DMS 273 treated with DMSO at 0.1 percent for 48 hours (cell line): ENCODE measurements at places on chromosomes 1 and 21.

DNA sequence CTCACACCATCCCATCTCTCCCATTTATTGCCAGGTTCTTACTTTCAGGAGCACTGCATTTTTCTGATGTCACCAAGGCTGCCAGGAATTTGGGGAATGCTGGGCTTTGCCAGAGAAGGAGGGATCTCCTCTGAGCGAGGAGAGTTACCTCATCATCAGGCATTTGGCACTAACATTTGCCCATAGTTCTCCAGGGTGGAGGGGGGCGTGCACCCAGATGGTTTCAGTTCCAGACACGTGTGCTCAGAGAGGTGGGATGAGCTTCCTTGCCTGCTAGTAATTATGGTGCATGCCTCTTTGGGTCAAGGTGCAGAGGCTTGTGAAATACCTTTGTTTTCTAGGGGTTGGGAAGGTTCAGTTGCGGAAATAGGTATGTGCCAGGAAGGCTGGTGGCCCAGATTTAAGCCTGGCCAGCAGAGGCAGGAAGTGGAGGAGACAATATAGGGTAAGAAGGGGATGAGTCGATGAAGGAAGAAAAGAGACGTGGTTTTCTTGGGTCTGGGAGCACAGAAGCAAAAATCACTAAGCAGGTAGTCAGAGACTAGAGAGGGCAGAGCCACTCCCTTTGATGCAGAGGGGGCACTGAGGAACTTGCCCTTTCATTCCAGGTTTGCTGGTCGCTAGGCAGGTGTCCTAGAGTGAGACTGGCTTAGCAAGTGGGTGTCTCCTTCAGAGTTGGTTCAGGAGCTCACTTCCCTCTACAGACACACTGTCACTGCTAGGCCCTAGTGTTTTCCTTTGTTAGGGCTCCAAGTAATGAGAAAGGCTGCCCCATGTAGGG, 7.2 kb downstream of the TUFT1 start:
- no peak for DNase-seq

GRCh38 chr1:209344156-209344555, 239.4 kb upstream of the CAMK1G start:
- DNase-seq = peak; percentile 27

DNA sequence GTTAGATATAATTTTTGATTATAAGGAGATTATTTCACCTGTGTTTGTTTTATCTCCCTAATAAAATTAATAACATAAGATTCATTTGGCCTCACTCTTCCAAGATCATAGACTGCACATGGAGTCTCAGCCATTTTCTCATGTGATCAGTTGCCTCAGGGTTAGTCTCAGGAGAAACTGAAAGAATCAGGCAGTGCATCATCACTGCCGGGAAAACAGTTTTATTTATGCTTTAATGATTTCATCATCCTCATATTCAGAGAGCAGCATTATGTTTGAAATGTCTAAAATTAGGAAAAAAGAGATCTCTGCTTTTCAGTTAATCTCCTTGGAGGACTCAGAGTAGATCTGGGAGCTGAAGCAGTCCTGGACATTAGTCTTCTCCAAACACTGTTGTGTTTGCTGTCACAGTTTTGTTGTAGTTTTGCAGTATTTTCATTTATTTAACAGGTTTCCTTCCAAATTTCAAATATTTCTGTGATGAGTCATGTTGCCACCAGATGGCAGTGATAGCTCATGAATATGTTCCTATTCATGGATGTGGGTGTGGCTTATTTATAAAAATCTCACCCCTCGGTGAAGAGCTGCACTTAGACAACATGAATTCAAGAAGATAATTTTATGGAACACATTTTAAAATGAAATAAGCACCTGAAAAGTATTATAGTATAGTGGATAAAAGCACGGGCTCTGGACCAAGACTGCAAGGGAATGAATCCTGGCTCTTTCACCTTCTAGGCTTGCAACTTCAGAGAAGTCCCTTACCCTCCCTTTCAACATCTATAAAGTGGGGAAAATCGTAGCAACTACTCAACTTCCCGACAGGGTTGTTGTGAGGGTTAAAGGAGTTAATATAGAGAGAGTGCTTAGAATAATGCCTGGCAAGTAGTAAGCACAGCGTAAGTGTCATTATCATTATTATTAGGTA, 31.2 kb downstream of the CHD1L start:
- DNase-seq = no peak

DNA sequence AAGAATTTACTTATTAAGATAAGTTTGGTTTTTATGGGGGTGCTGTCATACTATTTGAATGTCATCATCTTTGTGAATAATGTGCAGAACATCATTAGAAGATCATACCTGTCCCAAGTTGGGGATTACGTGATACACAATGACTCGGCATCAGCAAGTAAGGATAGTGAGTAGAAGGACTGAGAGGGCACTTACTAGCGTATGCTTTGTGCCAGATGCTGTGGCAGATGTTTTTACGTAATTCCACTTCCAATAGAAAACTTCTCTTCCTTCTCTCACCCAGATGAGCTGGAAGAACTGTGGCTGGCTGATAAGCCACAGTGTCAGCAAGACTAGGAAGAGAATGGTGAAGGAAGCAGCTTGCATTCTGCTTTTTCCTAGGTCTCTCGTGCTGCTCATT, 28.1 kb upstream of the TGFB2 start:
- DNase-seq = no peak

DNA sequence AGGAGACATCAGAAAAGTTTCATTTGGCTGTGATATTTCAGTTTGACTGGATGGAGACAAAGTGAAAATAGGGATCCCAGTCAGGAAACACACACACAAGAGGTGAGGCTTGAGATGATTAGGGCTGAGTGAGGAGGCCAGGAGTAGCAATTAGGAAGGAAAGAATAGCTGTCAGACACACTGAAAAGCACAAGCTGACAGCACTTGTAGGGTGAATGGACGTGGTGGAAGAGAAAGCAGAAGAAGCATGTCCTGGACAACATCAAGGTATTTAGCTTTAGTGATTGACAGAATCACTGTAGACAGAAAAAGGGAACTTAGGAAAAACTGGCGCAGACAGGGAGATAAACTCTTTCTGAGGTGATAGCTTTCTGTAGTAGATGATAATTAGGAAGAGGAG, 347.7 kb downstream of the TGFB2 start:
- DNase-seq = no peak

DNA sequence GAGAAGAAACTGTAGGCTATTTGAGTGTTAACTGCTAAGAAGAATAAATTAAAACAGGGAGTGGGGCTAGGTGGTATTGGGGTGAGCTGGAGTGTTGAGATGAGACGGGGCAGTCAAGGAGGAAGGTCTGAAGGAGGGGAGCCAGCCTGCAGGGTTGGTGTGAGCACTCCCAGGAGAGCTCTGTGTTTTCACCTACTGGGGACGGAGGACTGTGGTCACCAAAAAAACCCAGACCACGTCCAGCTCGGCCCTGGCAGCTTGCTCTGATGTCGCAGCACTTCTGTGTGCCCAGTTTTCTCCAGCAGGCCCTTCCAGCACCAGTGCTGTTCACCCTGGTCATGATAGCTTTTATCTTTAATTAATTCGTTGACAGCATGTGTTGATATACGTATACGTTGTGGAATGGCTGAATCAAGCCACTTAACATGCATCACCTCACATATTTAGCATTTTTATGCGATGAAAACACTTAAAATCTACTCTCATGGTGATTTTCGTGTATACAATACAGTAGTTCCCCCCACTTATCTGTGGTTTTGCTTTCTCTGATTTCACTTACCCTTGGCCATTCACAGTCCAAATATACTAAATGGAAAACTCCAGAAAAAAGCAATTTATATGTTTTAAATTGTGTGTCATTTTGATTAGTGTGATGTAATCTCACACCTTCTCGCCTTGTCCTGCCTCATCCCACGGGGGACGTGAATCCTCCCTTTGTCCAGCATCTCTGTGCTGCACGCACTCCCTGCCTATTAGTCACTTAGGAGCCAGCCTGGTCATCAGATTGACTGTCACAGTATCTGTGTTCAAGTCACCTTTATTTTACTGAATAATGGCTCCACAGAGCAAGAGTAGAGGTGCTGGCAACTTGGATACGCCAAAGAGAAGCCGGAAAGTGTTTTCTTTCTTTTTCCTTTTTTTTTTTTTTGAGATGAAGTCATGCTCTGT, 12.3 kb downstream of the FAM3B start:
- no peak for DNase-seq

- peak; percentile 46 for DNase-seq
Measured at GRCh38 chr1:92411511-92411910, 75.2 kb downstream of the GFI1 start.

GRCh38 chr1:20057886-20058420, 12.0 kb upstream of the PLA2G5 start:
- DNase-seq = no peak

DNA sequence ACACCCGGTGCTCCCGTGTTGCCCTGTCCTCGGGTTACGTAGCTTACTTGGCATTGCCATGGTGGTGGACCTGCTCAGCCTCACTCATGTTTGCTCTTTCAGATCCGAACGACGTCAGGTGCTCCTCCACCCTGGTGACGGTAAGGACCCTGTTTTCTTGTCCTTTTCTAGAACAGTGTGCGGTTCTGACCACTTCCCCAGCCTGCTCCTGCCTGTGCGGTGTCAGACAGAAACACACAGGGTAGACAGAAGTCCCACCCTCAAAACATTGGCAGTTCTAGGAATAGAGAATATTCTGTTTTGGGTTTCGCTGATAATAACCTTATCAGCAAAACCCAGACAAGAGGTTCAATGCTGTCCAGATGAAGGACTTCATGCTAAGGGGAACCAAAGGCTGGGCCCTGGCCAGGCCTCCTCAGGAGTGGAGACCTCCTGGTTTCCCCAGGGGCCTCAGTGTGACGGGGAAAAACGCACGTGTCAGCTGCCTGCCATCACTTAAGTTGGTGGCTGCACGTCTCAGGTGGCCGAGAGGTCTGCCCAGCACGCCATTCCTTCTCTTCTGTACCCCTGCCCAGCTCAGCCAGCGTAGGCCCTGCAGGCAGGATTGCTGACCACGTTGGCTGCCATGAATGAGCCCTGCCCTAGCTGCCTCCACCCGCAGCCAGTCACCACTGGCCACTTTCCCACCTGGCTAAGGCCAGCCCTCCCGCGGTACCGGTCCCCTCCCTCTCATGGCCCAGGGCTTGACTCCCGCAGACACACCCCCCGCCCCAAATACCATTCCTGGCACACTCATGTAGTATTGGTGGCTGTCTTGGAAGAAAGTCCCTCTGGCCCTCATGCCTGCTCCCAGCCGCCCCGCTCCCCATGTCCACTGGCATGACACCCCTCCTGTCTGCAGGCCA, 33.6 kb downstream of the SLC37A1 start:
- no peak for DNase-seq

- no peak for DNase-seq
Measured at GRCh38 chr1:176501599-176501998, 38.6 kb downstream of the PAPPA2 start.

DNA sequence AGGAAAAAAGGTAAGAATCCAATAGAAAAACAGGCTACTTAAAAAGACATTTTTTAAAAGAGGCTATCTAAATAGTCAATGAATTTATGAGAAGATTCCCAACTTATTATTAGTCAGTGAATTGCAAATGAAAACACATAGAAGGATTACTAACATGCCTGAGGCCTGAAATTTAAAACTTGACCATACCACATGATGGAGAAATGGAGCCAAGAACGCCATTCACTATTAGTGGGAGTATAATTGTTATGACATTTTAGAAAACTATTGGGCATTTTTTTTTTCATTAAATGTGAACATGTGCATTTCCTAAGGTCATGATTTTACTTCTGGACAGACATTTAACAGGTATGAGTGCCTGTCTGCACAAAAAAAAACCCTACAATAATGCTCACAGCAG, 24.8 kb upstream of the OR2B11 start:
- DNase-seq = no peak

- DNase-seq = no peak
Measured at GRCh38 chr1:151504252-151504651, 6.9 kb upstream of the CGN start.

- DNase-seq = no peak
Measured at GRCh38 chr1:90821152-90821787, 104.2 kb upstream of the BARHL2 start.

DNA sequence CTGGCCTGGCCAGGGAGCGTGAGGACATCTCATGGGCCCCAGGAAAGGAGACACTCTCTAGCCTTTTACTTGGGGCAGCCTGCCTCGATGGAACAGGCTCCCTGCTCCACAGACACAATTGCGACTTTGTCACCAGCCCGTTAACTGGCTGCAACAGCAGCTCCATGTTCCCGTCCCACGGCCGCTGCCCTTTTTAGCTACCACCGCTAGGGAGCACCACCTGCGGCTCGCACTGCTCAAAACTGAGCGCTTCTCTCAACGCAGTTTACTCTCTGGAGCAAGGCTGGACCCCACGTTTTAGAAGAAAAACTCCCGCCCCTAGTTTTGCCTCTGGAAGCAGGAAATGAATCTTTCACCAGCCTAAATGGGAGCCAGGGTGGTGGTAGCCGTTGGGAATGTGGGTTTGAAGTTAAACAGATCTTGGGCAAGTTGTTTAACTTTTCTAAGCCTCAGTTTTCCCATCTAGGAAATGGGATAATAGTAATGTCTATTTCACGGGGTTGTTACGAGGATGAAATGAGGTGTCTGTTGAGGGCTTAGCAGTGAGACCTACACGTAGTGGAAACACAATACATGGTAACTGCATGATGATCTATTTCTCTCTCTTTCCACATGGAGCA, 3.5 kb upstream of the LRRC38 start:
- no peak for DNase-seq

DNA sequence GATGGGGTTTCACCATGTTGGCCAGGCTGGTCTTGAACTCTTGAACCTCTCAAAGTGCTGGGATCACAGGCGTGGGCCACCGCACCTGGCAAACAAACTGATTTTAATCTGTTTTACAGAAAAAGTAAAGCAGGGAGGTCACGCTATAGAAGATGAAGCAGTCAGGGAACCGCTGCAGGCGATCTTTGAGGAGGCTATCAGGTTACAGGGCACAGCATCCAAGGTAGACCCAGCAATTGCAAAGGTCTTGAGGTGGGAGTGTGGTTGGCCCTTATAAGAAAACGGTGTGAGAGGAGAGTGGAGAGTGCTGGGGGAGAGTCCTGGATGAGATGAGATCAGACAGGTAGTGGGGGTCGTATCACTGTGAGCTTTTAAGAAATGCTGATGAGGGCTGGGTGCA, 2.6 kb upstream of the TMCO4 start:
- DNase-seq = no peak

- DNase-seq = no peak
Measured at GRCh38 chr1:119797162-119797561, 14.1 kb downstream of the REG4 start.

- DNase-seq = no peak
Measured at GRCh38 chr1:104765085-104765484, 1015.4 kb downstream of the AMY1C start.

DNA sequence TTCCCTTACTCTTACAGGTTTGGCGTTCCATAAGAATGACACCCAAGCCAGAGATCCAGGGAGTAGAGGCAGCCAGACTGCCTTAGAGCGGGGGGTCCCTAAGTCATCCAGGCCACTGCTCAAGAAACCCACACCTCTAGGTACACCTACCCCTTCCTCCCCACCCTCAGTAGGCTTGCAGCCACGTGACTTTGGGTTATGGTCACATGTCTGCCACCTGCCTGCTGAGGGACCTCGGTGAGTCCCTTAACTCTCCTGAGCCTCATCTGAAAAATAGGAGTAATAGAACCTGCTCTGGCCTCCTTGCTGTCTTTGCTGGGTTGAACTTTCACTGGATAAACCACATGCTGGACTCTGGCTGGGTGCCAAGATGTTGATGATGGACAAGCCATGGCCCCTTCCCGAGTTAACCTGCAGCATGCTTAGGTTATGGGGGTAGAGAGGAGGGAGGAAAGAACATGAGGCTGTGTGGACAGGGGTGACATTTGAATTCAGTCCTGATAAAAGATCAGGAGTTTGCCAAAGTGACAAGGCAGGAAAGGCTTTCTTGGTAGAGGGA, 4.5 kb downstream of the RPS6KA1 start:
- DNase-seq = no peak

GRCh38 chr1:40438391-40439015, 11.8 kb upstream of the ZFP69B start:
- peak; percentile 90 for DNase-seq
